ENCODE measurements at places on chromosomes 6 and 20.

DNA sequence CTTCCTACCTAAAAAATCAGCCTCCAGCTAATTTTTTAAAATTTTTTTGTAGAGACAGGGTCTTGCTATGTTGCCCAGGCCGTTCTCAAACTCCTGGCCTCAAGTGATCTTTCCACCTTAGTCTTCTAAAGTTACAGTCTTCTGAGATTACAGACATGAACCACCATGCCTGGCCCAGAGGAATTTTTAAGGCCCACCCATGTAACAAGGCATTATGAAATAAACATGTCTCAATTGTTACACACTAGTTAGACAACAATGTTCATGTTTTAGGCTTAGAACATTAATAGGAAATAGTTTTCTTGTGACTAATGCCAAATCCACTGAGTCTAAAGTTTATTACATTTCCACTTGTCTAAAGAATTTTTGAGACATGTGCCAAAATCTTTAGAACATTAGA lies 221.2 kb downstream of the LAMA2 start:
- DNase-seq = no peak

DNA sequence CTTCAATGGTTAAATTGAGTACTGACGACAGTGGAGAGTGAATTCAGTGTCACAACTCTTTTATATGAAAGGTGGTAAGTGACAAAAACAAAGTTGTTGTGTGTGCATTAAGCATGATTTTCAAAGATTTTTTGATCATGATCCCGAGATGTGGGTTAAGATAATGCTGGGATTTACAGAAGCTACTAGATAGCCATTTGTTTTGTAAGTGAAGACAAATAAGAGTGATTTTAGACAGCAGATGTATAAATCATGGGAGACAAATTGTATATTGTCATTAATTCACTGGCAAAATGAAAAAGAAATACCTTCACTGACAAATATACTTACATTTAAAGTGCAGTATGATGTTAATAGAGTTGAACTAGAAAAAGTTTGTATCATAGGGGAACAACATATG lies 6.1 kb downstream of the ADGRB3 start:
- DNase-seq = no peak

DNA sequence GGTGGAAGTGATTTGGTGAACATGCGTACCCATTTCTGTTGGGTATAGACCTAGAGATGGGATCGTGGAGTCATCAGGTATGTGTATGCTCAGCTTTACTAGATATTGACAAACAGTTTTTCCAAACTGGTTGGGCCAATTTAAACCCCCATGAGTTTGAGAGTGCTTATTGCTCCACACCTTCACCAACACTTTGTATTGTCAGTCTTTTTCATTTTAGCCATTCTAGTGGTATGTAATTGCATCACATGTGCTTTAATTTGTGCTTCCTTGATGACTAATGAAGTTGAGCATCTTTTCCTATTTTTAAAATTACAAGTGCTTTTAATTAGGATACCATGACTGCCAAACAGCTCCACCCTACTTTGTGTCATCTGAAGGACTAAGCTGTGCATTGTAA lies 158.9 kb upstream of the AKIRIN2 start:
- DNase-seq = no peak

- DNase-seq = no peak
These were observed 3.1 kb downstream of the HS3ST5 start for GRCh38 chr6:114339706-114340105.

GRCh38 chr20:60765821-60766403 lies 486.1 kb upstream of the CDH4 start:
- no peak for DNase-seq

DNA sequence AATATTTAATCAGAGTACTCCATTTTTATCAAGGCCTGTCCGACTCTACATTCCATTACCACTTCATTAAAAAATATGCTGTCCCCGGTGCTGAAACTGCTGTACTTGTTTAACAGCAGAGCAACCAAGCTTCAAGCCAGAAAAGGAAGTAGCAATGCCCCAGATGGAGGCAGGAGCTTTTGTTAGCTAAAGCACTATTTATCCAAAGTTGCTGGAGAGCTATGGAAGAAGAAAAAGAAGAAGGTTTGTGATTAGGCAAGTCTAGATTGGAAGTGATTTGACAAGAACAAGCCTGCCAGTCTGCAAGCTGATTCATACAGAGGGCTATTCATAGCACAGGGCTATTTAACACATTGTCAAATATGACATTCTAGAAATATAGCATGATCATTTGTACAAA lies 160.9 kb upstream of the SPTLC3 start:
- DNase-seq = no peak

DNA sequence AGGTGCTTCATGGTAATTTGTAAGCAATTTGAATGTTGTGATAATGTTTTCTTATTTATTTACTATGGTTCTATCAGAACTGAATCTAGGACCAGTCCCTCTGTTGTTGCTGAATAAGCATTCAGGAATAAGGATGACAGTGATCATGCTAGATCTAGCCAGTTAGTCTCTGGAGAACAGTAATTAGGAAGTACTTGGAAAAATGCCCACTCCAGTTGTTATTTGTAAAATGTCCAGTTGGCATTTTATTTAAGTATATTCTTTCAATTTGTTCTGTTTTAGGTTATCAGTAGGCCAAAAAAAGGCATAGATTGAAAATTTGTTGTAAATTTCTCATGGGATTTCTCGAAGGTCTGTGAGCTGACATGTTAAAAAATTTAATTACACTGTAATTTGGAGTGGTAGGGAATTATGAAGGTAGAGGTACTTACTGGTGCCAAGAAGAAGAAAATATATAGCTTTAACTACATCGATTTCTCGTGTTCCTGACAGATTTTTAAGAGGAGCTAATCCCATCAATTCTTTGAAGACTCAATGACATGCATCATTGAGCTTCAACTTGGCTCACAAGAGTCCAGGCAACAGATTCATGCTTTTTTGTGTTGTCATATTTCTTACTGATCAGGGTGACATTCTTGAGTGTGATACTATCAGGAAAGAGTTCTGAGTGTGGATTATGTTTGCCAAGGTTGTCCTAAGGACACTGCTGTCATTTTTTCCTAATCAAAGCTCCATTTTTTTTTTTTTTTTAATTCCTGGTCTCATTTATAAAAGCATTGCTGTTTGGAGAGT lies 177.3 kb downstream of the CARMIL1 start:
- no peak for DNase-seq

GRCh38 chr20:2756056-2756611 lies 44.3 kb downstream of the CPXM1 start:
- DNase-seq = no peak

- DNase-seq = no peak
These were observed 17.3 kb downstream of the BNIP5 start for GRCh38 chr6:36319436-36319762.

GRCh38 chr20:44598423-44599305 lies 16.3 kb downstream of the PKIG start:
- no peak for DNase-seq

DNA sequence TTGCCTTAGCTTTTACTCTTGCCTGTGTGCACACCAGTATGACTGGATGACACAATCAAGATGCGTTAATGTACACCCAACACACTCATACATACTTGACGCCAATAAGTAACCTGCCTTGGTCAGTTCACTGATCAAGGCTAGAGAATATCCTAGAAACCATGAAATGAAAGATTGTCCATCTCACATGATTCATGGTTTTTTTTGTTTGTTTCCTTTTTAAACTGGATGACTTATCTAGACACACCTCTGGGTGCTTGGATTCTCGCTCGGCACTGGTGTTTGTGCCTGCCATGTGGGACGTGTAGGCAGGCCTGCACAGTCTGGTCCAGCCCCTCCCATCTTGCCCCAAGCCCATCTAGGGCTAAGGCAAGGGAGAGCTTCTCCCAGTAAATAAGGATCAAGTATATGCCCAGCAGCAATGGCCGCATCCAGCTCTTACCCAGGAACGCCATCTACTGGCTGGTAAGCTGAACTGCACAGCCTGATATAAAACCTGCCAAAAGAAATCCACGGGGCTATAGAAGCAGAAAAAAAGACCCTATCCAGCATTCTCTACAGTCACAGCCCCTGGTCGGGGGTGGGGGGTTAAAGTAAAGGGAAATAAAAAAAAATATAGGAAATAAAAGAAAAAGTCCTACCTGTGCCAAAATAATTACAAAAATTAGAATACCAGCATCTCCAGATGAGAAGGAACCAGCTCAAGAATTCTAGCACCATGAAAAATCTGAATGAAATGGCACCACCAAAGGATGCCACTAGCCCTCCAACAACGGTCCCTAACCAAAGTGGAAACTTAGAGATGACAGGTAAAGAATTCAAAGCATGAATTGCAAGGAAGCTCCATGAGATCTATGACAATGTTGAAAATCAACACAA lies 73.3 kb downstream of the OTOR start:
- peak; percentile 54 for DNase-seq

DNA sequence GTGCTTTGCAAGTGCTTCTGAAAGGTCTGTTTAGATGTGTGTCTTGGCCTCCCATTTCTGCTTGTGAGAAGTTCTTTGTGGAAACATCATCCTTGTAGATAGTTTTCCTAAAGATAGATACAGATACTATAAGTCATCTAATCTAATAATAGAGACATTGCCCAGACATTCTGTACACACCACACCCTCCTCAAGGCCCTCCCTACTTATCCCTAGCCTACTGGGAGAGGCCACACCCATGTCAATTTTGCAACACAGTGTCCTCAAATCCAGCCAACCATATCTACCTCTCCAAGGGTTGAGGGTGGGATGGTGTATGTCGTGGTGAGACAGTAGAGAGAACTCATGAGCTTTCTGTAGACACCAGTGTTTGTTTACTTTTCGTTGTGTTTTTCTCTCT lies 6.2 kb downstream of the KDM1B start:
- DNase-seq = no peak

- DNase-seq = no peak
These were observed 15.3 kb downstream of the RSPO4 start for GRCh38 chr20:986733-987355.

GRCh38 chr6:12895721-12896120 lies 179.2 kb downstream of the PHACTR1 start:
- DNase-seq = no peak

GRCh38 chr20:13928901-13929300 lies 61.5 kb downstream of the SEL1L2 start:
- no peak for DNase-seq

DNA sequence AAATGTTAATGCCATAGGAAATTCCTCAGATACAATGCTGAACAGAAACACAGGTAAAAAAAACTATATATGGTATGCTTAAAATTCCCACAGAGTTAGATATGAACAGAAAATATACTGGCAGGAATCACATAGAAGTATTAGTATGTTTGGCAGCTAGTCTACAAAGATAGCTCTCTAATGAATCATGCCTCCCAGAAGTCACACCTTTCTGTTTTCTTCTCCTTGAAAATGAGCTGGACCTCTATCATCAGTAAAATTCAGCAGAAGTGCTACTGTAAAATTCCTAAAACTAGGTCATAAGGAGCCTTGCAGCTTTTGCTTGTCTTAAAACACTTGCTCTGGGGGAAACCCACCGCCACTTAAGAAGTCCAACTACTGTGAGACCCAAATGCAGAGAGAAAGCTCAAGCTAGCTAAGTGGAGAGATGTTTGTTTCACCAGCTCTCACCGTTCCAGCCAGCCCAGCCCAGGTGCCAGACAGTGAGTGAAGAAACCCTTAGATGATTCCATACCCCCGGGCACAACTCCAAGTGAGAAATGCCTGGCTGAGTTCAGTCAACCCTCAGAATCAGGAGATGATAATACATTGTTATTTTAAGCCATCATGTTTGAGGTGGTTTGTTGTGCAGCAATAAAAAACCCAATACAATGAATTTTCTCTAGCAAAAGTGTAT lies 43.0 kb downstream of the TSPYL4 start:
- peak; percentile 74 for DNase-seq

DNA sequence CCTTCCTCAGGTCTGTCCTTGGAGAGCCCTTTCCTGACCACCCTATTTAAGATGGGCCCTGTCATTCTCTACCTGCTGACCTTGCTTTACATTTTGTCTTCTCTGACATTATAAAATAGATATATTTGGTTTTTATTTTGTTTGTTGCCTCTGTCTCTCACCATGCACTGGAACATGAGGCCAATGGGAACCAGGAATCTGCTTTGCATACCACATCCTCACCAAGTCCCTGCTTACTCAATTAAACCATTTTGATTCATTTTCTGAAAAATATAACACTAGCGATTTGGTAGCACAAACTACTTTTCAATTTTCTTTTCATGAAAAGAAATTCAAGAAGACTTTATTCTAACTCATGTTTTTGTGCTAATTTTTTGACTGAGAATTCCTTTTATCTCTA lies 32.8 kb upstream of the POPDC3 start:
- no peak for DNase-seq

DNA sequence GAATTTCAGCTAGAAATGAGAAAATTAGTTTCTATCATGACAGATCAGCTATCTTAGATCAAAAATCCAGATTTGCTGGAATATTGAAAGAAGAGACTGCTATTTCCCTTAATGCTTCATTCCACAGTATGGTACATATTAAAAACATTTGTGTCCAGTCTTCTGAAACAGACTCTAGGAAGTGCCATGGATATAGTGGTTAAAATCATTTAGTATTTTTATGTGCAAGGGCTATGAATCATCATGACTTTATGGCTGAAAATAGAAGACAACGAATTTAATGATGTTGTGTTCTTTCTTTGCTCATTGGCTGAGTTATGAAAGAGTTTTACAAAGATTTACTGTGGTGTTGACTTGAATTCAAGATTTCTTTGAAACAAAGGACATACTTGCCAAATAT lies 146.6 kb downstream of the ANKRD60 start:
- DNase-seq = no peak

- DNase-seq = no peak
These were observed 628.0 kb downstream of the KIF16B start for GRCh38 chr20:15945289-15945688.

- no peak for DNase-seq
These were observed 35.1 kb upstream of the RIMS1 start for GRCh38 chr6:71851214-71851613.

DNA sequence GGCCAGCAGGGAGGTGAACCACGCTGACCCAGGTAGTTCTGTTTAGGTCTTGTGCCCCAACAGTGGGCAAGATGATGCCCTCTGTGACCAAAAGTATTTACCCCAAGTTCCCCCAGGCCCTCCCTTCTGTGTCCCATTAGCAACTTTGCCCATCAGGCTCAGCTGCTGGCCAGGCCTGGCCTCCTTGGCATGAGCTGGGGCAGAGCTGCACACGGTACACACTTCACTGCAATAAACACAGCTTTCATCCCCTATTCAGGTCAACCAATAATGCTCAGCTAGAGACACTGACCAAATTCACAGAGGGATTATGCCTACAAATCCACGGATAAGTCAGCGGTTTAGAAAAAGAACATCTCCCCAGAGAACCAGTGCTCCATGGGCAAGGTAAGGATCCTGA lies 103.7 kb downstream of the SLC23A2 start:
- DNase-seq = no peak

DNA sequence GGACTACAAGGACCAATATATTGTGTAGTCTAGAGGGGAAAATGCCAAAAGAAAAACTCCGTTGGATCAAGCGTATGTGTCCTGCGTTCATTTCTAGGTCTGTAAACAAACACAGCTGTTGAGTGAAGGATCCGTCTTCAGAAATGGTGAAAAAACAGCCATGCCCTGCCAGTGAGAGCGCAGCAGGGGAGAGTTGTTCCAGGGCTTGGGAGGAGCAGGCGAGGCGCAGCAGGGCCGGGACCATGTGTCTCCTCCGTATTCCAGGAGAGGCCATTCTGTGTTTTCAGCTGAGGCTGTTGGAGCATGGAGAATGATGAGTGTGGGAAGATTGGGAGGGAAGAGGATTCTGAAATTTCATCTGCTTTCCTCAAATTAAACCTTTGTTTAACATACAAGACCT lies 38.0 kb downstream of the BMP6 start:
- no peak for DNase-seq

Data from posterior cingulate gyrus (tissue), 11 donors.